ENCODE measurements at places on chromosomes 7 and 10. TPM values are rescaled to one million over a fixed set of nuclear protein-coding genes. Genes with fewer than 3 reads are reported as not detected.

- peak; percentile 16 for DNase-seq
These were observed 633.9 kb upstream of the MBL2 start for GRCh38 chr10:53406532-53406931.

- no peak for DNase-seq
These were observed 8.0 kb upstream of the ZCCHC24 start for GRCh38 chr10:79453392-79453791.

The GIMAP6 gene
- 175 TPM for total RNA-seq

DNA sequence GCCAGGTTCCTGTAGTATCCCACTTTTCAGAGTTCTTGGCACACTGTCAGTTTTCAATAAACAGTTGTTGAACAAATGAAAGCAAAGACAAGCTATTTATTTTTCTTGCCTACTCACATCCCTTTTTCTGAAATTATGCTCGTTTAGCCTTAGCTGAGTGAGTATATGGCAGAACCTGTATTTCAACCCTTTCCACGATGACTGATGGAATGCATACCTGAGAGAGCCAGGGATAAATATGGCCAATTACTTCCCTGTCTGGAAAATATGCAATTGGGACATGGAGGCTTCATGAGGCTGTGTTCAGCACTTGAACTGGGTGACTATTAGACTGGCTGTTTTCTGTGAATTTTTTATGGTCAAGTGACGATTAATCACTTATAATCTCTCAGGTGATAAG, 144.5 kb upstream of the POT1 start:
- DNase-seq = no peak

- no peak for DNase-seq
These were observed 180.2 kb downstream of the CELF2 start for GRCh38 chr10:11197878-11198277.

Measured in lung microvascular endothelial cell (primary cell).